Fibroblast of skin of right quadriceps (primary cell): ENCODE measurements at places on chromosomes 12 and 14.

DNA sequence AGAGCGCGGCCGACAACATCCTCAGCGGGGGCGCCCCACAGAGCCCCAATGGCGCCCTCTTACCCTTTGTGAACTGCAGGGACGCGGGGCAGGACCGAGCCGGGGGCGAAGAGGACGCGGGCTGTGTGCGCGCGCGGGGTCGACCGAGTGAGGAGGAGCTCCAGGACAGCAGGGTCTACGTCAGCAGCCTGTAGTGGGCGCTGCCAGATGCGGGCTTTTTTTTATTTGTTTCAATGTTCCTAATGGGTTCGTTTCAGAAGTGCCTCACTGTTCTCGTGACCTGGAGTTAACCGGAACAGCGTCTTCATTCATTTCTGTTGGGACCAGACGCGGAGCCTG, 103.8 kb upstream of the FKBP4 start:
- DNase-seq = peak; percentile 38

DNA sequence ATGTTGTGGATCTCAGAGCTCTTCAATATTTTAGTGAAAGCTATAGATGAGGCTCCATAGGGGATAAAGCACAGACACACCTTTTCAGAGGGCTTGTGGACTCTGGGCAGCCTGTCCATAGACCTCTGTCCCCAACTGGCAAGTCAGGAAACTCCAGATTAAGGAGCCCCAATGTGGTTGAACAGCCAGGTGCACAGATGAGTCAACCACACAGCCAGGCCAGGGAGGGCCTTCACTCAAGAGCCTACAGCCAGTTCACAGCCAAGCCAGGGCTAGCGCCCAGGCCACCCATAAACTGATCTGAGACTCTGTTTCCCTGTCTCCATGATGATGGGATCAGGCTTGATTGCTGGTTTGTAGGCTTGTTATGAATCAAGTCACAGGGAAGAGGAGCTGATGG, 1.0 kb upstream of the BDKRB2 start:
- DNase-seq = no peak

- no peak for DNase-seq
Observed at GRCh38 chr12:98870504-98870903, 225.4 kb downstream of the APAF1 start.

GRCh38 chr12:60930151-60930550, 1330.1 kb upstream of the USP15 start:
- DNase-seq = no peak
